CD4-positive, alpha-beta T cell treated with Interleukin-1 beta for 1 hour (primary cell): ENCODE measurements at places on chromosomes 5 and 9.

GRCh38 chr5:80928073-80928472 lies 32.1 kb upstream of the RASGRF2 start:
- no peak for DNase-seq

GRCh38 chr9:81389569-81389993 lies 299.8 kb downstream of the TLE1 start:
- no peak for DNase-seq

GRCh38 chr9:35102769-35103659 lies at the start of gene STOML2:
Gene STOML2 (minus strand): TSS chr9:35103131. CDS start chr9:35103094, 37 bp downstream.
- peak; percentile 95 for DNase-seq

DNA sequence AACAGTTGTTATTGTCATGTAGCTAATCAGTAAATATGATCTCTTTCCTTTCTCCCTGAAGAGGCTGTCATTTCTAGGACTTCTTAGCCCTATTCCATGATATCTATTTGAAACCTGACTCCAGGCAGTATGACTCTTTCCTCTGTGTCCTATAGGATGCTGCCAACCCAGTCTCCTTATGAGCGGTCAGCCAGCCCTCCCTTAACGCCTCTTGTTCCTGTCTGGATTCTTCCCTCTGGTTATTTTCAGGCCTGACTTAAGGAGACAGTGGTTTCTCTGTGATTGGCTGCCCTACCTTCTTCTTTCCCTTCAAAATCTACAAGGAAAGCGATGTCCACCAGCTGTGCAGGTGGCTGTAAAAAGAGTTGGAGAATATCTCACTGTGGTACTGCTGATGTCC lies 19.4 kb upstream of the C5orf63 start:
- DNase-seq: no peak

- DNase-seq: peak; percentile 71
Measured at GRCh38 chr9:91101611-91102168, 260.0 kb downstream of the AUH start.

DNA sequence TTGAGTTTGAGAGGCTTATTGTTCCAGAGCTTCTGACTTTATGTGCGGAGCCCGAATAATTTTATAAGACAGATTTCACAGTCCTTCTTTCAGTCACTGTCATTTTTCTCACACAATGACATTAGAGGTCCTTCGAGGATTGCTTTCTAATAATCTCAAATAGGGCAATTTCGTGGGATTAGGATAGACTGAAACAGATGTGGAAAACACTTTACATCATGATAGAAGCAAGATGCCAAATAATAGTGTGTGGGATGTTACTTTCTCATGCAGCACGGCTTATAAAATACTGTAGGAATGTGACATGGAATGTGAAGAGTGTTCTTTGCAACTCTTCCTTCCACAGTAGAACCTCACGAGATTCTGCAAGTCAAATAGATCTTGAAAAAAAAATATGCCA lies 451.3 kb downstream of the SEMA5A start:
- no peak for DNase-seq

DNA sequence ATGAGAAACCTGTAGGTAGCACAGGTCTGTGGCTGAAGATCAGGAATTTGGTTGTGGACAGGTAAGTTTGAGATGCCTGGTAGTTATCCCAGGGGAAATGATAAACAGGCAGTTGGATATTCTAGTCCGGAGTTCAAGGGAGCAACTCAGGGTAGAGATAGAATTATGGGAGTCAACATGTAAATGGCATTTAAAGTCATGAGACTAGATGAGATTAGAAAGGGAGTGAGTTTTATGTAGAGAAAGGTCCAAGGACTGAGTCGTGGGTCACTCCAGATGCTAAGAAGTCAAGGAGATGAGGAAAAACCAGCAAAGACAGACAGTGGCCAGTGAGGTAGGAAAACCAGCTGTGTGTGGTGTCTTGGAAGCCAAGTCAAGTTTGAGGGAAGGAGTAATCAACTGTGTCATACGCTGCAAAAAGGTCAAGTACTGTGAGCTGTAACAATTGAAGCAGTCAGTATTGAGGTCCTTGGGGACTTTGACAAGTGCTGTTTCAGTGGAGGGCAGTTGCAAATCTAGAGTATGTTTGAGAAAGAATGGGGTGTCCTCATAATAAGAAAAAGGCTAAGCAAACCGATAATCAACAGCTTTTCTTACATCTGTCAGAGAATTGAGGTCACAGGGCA lies 18.2 kb downstream of the GNPDA1 start:
- no peak for DNase-seq

GRCh38 chr5:151469992-151470391 lies 22.6 kb downstream of the SLC36A1 start:
- no peak for DNase-seq

GRCh38 chr9:92324431-92324830 lies 719 bp downstream of the NOL8 start:
- no peak for DNase-seq

GRCh38 chr9:121261107-121261460 lies 6.9 kb upstream of the GSN start:
- DNase-seq: no peak

- no peak for DNase-seq
Measured at GRCh38 chr5:63961598-63962161, 565 bp downstream of the HTR1A start.

GRCh38 chr5:110751902-110752762 lies 13.3 kb downstream of the SLC25A46 start:
- peak; percentile 56 for DNase-seq

DNA sequence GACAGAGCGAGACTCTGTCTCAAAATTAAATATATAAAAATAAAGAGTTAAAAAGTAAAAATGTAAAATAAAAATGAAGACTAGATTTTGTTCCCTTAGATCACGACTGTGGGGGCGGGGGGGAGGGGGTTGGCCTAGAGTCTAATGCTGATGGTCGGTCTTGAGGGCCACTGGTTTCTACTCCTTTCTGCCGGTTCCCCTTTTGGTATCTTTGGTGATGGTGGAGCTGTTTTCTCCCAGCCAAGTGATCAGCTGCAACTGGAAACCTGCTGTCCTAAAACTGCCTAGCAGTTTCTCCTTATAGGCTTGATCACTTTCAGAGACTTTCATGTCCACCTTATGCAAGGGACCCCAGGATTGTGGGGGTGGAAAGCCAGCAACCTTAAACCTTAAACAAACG lies 1.1 kb downstream of the SRD5A1 start:
- DNase-seq: no peak

DNA sequence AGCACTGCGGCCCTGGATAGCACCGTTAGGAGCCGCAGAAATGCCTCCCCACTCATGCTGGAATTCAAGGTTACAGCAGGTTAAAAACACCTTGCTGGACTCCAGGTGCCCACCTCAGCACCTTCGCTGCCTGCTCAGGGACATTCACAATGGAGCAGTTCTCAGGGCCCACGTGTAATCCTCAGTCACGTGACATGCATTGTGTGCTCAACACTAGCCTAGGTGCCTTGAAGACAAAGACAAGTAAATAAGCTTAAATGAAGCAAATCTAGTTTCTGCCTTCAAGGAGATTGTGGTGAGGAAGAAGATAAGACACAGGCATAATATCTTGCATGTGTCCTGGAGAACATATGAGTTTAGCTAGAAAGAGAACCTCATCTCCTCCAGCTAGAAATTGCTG lies 82.1 kb downstream of the FSTL4 start:
- DNase-seq: no peak

DNA sequence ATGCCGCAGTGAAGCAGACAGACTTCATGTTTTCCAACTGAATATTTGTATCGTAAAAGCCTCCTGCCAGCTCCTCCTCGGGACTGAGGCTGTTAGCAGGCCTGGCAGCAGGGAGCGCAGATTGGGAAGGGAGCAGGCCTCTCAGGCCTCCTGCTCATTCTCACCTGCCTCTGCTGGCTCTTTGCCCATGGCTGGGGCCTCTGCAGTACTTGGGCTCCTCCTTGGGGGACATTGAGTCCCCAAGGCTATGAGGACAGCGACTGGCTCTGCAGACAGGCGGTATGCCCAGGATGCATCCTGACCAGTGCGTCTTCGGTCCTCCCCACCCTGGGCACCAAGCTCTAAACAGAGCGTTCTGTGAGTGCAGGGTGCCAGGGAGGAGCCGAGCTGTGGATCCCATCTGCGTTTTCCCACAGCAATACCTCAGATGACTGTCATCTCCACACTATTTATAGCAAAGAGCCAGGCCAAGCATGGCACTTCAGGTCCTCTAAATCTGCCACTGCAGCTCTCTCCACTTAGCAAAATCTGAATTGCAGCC lies 38.7 kb downstream of the TSTD2 start:
- no peak for DNase-seq

- DNase-seq: peak; percentile 3
Measured at GRCh38 chr5:143606043-143606752, 202.7 kb upstream of the NR3C1 start.

- DNase-seq: no peak
Measured at GRCh38 chr5:73437101-73437776, 11.3 kb downstream of the FOXD1 start.

- no peak for DNase-seq
Measured at GRCh38 chr5:36181774-36182173, 29.9 kb downstream of the SKP2 start.

- DNase-seq: no peak
Measured at GRCh38 chr5:98794001-98794400, 20.5 kb downstream of the RGMB start.

DNA sequence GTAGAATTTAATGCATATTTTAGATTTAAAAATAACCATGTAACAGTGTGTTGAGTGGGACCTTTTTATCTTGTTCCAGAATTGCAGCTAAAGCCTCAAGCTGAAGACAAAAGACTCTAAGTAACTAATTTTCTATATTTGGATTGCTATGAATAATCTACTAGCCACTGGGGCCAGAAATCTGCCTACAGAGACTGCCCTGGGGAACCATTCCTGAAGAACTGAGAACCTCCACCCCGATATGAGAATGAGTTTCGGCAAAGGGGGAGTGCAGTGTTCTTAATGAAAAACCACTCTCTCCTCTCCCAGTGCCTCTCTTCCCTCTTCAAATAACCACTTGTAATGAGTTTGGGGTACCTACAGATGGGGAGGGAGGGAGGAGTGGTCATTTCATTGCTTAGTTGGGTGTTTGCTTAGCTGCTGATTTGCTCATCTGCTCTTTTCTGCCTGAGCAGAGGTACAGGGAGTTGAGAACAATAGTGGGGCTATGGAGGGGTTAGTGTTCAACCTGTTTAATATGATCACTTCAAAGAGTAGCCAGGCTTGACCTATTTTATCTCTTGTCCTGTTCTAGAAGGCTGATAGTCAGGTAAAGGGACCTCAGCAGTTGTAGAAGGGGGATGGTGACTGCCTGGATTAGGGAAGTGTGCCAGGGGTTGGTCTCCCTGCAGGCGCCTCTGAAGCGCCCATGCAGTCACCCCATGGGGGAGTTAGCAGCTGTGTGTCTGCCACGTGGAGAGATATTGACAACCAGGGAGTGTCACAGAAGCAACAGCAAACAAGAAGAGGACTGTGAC lies 47.7 kb downstream of the ATG10 start:
- DNase-seq: no peak

GRCh38 chr5:175335691-175336090 lies 108.3 kb downstream of the DRD1 start:
- DNase-seq: no peak

- no peak for DNase-seq
Measured at GRCh38 chr5:148446611-148447010, 62.9 kb downstream of the FBXO38 start.
